ENCODE measurements at places on chromosomes 11 and 22.

- peak; percentile 26 for DNase-seq
Measured at GRCh38 chr22:45101515-45102227, 62.1 kb upstream of the NUP50 start.

- DNase-seq = no peak
Measured at GRCh38 chr11:64241491-64242374, 838 bp downstream of the FKBP2 start.

GRCh38 chr22:42560781-42561180, 7.0 kb downstream of the SERHL2 start:
- no peak for DNase-seq

DNA sequence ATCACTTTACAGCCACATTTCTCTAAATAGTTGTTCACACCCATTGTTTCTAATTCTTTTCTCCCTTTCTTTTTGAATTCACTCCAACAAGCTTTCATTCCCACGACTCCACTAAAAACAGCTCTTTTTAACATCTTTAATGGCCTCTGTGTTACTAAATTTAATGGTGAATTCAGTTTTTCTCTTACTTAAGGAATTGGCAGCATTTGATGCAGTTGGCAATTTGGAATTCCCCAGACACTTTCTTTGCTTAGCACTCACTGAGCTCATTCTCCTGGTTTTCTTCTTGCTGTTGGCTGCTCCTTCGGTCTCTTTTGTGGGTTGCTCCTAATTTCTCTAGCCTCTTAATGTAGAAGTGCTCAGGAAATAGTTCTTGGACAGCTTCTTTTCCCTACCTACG, 40.5 kb upstream of the OR9Q1 start:
- no peak for DNase-seq

DNA sequence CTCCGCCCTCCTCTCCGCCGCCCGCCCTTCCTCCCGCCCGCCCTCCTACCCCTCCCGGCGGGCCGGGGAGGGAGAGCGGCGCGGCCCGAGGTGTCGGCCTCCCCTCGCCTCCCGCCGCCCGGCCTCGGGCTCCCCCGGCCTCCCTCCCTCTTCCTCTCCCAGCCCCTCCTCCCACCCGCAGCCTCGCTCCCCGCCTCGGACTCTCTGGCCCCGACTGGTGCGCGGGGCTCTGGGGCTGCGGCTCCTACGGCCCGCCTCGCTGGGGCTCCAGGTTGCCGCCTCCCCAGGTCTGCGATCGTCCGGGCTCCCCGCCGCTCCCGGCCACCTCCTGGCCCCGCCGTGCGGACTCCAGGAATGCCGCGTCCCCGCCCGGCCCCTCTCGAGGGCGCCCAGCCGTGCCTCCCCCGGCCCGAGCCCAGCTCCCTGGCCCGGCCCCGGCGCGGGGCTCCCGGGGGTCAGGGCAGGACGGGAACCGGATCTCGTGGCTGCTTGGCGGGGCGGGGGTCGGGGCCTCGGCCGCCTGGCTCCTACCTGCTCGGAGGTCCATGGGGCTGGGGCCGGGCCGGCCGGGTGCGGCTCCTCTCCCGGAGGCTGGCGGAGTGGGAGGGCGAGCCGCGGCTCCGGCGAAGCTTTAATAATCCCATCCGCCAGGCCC, at the start of gene CLCF1:
Gene CLCF1 (minus strand): TSS at position 606 of the 655 bp plus-strand sequence. CDS start 59 bp downstream, at position 547.
- DNase-seq = no peak

- no peak for DNase-seq
Measured at GRCh38 chr11:130383344-130384211, 44.8 kb downstream of the ADAMTS8 start.

- DNase-seq = no peak
Measured at GRCh38 chr11:59866836-59867235, 549 bp upstream of the TCN1 start.

- no peak for DNase-seq
Measured at GRCh38 chr22:27800250-27801201, 1.0 kb downstream of the MN1 start.

DNA sequence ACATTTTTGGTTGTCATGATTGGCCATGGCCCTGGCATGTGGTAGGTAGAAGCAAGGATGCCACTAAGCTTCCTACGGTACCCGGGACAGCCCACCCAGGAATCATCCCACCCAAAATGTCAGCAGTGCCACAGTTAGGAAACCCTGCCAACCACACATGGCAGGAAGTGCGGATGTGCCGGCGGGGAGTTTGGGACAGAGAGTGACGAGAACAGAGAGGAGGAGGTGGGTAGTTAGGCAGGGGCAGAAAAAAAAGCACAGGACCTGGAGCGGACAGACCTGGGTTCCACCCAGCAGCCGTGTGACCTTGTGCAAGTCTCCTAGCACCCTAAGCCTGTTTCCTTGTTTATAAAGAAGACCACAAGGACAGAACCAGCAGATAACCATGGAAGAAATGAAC, 3.3 kb downstream of the SPI1 start:
- no peak for DNase-seq

GRCh38 chr22:41247703-41248102, 7.0 kb upstream of the CHADL start:
- no peak for DNase-seq

- no peak for DNase-seq
Measured at GRCh38 chr11:61948505-61948904, 1.6 kb upstream of the BEST1 start.

- no peak for DNase-seq
Measured at GRCh38 chr11:121767433-121767832, 314.7 kb upstream of the SORL1-AS1 start.

DNA sequence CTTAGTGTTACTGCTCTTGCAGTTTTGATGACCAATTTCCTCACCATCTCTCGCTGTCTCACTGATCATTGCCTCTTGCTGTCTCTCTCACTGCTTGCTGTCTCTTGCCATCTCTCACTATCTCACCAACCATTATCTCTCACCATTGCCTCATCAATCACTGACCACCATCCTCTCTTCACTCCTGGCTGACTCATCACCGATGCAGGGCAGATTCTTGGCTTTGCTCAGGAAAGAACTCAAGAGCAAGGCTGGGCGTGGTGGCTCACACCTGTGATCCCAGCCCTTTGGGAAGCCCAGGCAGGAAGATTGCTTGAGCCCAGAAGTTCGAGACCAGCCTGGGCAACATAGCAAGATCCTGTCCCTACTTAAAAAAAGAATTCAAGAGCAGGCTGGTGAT, 66.3 kb upstream of the SYN3 start:
- no peak for DNase-seq

DNA sequence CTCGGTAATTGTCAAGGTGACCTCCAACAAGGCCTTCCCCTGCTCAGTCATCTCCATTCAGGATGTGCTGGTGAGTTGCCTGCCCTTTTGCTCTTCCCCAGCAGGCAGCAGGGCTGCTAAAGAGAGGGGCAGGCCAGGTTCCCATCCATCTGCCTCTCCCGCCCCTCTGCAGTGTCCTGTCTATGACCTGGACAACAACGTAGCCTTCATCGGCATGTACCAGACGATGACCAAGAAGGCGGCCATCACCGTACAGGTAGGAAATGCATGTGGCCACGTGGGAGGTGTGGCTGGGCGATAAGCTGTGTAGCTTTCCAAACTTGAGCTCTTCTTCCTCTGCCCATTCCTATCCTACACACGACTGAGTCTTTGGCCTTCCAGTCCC, 4.0 kb downstream of the SIDT2 start:
- DNase-seq = no peak

DNA sequence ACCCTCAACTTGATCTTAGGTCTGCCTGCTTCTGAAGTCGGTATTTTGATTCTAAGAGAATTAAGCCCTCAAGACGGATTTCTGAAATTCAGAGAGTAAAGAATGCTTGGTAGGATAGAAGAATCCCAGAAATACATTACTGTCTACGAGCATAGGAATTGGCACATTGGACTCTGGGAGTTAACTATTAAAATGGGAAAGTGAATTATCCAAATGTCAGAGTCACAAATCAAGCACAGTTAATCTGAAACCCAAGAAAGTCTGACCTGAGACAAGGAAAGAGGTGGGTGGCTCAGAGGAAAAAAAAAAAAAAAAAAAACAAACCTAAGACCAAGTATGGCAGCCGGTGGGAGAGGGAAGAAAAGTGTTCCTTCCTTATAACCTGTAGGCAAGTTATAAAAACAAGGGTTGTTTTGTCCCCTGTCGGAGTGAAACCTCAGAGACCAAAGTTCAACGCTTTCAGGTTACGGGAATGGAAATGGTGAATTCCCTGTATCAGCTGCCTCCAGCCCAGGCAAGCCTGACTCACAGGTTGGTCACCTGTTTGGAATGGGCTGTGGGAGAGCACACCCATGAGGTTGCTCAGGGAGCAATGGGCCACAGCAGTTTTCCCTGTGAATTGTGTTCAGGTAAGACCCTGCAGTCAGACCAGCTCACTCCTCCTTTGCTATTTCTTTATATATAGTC, 139.0 kb downstream of the ETS1 start:
- no peak for DNase-seq

DNA sequence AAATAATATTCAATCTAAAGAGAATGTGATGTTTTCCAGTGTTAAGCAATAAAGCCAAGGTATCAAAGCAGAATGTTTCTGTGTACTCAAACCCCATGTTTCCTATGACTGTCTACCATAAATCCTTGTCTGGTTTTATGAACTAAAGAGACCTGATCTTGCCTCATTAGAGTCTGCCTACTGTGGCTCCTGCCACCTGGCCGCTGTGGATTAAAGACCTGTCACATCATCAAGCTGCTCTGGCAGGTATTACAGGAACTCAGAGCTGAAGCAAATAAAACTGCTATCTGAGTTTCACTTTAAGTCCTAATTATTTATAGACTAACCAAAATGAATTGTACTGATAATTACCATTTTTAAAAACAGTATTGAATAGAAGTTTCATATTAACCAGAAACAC, 207.8 kb upstream of the CCDC90B start:
- DNase-seq = no peak

DNA sequence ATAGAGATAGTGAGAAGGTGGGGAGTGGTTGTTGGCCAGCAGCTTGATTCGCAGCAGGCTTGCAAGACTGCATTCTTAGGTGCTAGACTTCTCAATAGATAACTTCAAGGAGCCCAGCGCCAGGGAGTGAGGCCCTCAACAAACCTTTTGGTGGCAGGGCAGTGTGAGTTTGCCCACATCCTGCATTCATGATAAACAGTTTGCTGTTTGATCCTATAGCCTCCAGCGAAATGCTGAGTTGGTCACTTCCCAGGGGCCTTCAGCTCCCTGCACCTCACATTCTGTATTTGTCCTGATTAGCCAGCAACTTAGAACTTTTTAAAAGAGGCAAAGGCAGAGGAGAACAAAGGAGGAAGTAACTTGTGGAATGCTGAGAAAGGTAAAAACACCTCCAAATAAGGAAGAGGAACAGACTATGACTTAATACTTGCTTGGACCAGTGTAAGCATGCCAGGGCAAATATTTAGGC, 25.1 kb downstream of the OR10A6 start:
- no peak for DNase-seq

DNA sequence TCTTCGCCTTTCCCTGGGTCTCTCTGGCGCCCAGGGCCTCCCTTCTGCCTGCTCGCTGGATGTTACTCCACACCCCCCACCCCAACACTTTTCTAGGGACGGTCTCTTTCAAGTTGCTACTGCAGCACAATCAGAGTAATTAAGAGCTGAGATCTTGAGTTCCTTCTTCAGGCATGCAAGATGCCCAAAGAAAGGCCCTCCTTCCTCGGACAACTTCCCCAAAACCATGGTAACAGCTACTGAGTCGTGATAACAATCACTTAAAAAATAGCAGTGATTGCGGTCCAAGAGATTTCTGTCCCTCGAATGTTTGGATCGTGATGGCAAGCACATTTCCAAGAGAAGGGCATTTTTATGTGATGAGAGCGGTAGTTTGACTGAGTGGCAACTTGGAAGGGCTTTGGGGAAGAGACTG, 638 bp upstream of the TENM4 start:
- DNase-seq = no peak

- DNase-seq = no peak
Measured at GRCh38 chr11:78595436-78596130, 20.9 kb upstream of the NARS2 start.

- DNase-seq = no peak
Measured at GRCh38 chr11:105763594-105763993, 153.7 kb downstream of the GRIA4 start.

DNA sequence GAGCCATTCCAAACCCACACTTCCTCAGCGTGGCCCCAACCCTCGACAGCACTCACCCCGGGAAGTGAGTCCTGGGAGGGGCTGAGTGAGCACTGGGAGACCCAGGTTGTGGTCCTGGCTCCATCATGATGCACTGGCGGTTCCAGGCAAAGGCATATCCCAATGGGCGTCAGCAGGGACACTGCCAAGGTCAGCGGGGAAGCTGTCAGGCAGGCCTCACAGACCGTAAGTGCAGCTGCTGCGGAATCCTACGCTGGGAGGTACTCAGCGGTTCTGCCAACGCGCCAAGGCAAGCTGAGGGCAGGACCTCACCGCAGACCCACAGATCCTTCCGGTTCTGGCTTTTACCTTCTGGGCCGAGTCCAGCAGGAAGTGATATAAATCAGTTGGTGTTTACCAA, 1.4 kb upstream of the GAL3ST1 start:
- no peak for DNase-seq

DNA sequence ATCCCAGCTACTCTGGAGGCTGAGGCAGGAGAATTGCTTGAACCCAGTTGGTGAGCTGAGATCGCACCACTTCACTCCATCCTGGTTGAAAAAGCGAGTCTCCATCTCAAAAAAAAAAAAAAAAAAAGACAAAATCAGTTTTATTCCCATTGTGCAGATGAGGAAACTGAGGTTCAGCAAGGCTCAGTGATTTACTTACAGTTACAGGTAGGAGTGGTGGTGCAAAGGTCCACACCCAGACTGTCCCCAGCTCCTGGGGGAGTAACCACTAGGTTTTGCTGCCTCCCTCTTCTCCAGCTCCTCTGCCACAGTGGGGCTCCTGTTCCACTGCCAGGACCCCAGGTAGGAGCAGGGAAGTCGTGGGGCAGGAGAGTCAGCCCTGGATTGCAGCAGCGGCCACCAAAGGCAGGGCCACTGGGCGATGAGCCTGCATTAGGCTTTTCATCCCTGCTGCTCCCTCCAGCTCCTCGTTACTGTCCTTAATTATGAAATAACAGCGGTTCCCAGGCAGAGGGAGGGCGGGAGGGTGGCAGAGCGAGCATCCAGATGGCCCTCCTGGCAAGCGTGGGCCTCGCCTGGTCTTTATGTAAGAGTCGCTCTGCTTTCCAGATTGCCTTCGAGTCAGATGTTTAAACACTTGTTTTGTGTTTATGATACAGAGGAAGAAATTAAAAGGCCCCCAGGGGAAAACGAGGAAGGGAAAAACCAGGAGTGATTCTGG, 15.5 kb upstream of the RASD2 start:
- no peak for DNase-seq

DNA sequence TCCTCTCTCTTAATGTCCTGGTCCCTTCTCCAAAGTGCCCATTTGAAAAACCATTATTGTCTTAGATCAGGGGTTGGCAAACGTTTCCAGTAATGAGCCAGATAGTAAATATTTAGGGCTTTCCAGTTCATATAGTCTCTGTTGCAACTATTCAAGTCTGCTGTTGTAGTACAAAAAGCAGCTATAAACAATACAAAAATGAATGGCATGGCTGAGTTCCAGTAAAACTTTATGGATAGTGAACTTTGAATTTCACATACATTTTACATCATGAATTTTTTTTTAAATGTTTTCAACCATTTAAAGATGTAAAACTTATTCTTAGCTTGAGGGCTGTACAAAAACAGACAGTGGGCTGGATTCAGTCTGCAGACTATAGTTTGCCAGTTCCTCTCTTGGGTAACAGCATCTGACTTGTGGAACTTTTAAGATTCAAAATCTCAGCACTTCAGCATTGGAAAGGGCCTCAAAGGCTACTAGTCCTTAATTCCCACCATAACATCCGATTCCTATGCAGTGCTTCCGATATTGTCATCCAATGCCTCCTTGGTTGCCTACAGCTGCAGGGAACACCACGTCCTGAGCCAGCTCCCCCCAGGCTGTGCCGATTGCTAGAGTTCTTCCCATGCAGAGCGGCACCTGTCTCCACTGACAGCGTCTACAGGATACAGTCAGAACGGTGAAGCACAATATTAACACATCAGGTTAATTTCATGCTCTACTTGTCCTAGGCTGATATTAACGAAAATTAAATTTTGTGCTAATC, 65.6 kb upstream of the E2F8 start:
- no peak for DNase-seq

Data from activated CD4-positive, alpha-beta T cell treated with anti-CD3 and anti-CD28 coated beads, Interleukin-2, amount 50 U/mL, for 1 hour (primary cell).